ENCODE measurements at places on chromosomes 12 and 14.

DNA sequence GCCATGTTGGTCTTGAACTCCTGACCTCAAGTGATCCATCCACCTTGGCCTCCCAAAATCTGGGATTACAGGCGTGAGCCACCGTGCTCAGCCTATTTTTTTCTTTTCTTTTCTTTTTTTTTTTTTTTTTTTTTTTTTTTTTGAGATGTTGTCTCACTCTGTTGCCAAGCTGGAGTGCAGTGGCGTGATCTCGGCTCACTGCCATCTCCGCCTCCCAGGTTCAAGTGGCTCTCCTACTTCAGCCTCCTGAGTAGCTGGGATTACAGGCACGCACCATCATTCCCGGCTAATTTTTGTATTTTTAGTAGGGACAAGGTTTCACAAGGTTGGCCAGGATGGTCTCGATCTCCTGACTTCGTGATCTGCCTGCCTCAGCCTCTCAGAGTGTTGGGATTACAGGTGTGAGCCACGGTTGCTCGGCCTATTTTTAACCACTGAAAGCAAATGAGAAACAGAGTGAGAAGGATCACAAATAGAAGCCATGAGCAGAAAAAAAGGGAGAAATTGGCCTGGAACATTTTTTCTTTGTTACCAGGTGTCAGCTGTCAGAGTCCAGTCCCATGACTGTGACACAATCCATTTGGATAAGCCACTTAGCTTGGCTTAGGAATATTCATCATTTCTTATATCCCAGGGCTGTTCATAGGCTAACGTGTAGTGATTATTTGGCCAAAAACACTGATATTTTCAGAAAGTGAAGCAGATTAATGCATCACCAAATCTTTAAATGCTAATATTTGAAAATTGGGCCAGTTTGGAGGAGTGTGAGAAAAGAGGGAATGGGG lies 7.9 kb upstream of the NFKBIA start:
- no peak for DNase-seq

- no peak for DNase-seq
Measured at GRCh38 chr12:106051853-106052531, 86.8 kb downstream of the NUAK1 start.

DNA sequence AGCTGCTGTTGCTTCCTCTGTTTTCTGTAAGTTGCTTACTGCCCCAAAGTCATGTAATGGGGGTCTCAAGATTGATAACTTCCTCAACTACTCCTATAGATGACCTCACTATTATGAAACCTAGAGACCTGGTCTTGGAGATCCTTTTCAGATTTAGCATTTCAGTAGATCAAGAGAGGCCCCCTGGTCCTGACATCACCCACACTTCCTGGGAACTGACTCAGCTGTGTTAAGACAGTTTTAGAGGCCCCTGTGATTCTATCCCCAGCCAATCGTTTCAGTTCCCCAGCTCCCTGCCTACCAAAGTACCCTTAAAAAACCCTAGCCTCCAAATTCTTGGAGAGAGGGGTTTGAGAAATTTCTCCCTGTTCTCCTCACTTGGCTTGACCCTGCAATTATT lies 9.2 kb upstream of the ARG2 start:
- DNase-seq: no peak

DNA sequence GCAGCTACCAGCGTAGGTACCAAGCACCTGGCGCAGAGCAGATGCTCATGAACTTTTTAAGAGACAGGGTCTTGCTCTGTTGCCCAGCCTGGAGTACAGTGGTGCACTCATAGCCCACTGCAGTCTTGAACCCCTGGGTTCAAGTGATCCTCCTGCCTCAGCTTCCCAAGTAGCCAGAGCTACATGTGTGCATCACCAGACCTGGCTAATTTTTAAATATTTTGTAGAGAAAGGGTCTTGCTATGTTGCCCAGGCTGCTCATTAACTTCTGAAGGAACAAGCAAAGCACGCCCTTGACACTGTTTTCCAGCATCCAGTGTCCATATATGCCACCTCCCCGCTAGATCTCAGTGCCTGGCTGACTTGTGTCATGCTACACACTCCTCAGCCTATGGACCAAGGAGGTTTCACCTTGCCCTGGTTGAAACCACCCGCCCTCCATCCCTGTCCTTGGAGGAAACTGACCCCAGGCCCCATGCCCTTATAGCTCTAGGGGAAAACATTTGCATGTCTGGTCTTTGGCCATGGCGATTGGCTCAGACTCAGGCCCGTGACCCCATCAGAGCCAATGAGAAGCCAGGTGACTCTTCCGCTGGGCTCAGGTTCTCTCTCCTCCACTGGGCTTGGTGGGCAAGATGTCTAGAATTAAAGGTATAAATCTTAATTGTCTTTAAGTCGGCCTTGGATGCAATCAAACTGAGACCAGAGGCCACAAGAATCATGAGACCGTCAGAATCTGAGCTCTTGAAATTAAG lies 26.3 kb downstream of the TESC start:
- no peak for DNase-seq

- no peak for DNase-seq
Measured at GRCh38 chr12:64781280-64782190, 22.3 kb upstream of the GNS start.

GRCh38 chr12:90827567-90827966 lies 127.4 kb downstream of the CCER1 start:
- DNase-seq: no peak

DNA sequence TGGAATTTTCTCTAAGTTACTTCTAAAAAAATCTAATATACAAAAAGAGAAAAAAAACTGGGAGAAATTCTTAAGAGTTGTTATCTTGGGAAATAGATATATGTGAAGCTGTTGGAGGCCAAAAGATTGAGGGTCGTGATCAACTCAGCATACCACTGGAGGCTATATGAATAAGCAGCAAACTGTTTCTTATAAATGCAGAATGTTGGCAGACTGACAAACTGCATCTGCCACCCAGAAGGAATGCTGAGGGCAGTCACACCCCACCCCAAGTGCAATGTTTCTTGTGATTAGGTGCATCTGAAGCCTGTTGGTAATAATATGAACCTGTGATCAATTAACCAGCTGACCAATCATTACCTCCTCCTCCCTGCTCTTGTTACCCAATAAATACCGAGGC lies 818.6 kb upstream of the MGAT4C start:
- no peak for DNase-seq

GRCh38 chr14:29529418-29529817 lies 398.2 kb downstream of the PRKD1 start:
- DNase-seq: no peak

DNA sequence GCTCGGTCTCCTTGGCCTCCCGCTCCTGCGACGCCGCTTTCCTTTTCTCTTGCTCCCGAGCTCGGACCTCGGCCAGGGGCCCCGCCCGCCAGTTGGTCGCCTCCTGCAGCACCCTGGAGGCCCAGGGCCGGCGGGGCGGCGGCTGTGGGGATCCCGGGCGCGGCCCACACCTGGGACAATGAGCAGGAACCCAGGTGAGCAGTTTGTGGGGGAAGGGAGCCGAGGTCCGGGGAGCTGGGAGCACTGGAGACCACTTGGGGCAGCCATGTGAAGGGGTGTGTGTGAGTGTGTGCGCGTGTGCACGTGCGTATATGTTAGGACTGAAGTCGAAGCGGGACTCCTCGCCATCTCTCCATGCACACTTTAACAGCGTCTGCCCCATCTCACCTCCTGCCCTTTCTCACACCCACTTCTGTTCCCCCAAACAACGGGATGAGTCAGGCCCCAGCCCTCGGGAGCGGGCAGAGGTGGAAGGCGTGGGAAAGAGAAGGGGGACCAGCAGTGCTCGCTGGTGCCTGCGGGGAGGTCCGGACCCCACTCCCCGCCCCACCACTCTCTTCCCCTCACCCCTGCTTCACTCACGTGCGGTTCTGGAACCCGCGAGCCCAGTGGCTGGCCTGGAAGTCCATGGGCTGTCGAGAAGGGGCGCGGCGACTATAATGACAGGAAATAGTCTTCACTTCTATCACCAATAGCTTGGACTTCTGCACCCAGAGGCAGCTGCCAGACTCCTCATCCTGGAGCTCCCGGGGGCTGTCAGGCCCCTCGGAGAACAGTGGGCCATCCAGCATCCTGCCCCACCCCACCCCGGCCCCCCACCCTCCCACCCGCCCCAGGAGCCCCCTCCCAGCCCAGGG lies 450 bp downstream of the DDN start:
- no peak for DNase-seq

- no peak for DNase-seq
Measured at GRCh38 chr12:51549637-51550036, 41.4 kb upstream of the SCN8A start.

GRCh38 chr14:76904100-76904739 lies 78.0 kb downstream of the LRRC74A start:
- DNase-seq: no peak

- no peak for DNase-seq
Measured at GRCh38 chr12:14941369-14941768, 3.0 kb upstream of the ERP27 start.

GRCh38 chr12:82448911-82449578 lies 90.7 kb downstream of the METTL25 start:
- DNase-seq: no peak

Data from activated T-helper 1 cell treated with Interleukin-2 at 50 U/mL for 16 hours (primary cell).